ENCODE measurements at places on chromosomes 1 and 21.
A peak's percentile ranks its signal among the peaks of the same experiment; 100 is the strongest.

GRCh38 chr1:230768903-230769570 is 21.8 kb downstream of the CAPN9 start:
- DNase-seq, result no peak

GRCh38 chr1:168676029-168676812 is 52.8 kb downstream of the DPT start:
- no peak for DNase-seq

- no peak for DNase-seq
Observed at GRCh38 chr1:155186067-155186793, 12.6 kb downstream of the TRIM46 start.

- DNase-seq, result no peak
Observed at GRCh38 chr1:160623227-160623633, 23.6 kb downstream of the SLAMF1 start.

- DNase-seq, result peak; percentile 13
Observed at GRCh38 chr1:186404454-186405051, 28.9 kb downstream of the ODR4 start.

DNA sequence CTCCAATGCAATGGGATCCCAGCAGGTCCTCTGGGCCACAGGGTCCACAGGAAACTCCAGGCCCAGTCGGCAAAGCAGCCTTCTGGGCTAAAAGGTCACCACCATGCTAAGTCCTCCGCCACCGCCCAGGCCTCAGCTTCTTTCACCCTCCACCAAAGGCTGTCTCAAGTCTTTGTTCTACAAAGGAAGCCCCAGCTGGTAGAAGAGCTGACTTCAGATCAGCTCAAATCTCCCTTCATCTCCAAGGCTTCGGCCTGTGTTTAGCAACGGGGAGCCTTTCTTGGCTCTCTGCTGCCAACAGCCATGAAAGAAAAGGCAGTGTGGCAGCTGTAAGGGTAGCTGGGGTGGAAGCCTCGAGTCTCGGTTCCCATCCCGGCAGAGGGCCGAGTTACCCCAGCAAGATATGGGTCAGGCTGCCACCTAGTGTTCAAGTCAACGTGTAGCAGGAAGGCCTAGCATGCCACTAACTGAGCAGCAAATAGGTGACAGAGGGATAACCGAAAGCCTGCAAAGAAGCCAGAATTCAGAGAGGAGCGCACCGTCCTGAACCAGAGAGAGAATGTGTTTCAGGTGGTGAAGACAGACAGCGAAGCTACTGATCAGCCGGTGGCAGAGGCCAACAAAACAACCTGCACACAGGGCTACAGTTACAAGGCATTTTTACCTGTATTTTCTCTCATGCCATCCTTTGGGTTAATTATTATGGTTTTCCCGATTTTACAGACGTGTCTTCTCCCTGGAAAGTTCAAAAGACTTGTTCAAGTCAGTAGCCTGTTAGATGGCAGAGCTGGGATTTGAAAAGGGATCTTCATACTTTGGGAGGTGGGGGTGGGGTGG is 26.8 kb upstream of the CRNN start:
- peak; percentile 87 for DNase-seq

- no peak for DNase-seq
Observed at GRCh38 chr1:42392967-42393848, 12.6 kb downstream of the RIMKLA start.

DNA sequence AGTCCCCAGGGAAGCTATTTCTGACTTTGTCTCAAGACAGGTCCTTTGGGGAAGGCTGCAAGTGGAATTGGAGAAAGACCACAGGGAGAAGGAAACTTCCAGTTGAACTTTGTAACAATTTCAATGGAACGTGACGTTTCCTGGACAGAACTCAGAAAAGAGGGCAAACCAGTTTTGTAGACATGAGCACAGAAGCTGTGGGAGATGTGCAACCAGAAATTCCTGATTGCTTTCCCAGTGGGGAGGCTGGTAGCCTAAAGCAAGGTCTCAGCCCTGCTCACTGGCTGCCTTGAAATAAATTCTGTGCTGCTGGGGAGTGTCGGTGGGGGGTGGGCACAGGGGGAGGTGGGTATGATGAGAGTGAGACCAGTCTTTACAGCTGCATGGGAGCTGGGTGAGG is 1206.7 kb upstream of the ADGRL2 start:
- DNase-seq, result no peak

GRCh38 chr1:192571668-192572067 is 3.9 kb upstream of the RGS1 start:
- DNase-seq, result no peak

GRCh38 chr21:40165773-40166070 is 298.5 kb downstream of the PCP4 start:
- no peak for DNase-seq

DNA sequence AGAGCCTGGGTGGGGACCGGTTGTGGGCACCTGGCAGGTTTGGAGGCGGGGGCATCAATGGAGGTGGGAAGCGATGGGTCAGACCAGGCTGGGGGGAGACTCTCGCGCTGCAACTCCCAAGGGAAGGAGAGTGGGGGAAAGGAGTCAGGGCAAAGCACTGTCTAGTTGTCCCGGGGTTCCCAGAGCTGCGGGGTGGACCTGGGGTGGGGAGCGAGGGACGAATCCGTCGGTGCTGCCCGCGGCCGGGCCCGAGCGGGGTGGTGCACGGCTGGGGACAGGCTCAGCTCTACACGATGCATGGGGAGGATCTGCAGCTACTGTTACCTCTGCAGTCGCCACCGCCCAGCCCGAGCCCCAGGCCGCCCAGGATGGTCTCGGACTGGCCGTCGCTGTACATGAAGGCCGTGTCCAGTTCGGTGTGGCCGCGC is 427 bp downstream of the AKR7A2 start:
- DNase-seq, result peak; percentile 38

DNA sequence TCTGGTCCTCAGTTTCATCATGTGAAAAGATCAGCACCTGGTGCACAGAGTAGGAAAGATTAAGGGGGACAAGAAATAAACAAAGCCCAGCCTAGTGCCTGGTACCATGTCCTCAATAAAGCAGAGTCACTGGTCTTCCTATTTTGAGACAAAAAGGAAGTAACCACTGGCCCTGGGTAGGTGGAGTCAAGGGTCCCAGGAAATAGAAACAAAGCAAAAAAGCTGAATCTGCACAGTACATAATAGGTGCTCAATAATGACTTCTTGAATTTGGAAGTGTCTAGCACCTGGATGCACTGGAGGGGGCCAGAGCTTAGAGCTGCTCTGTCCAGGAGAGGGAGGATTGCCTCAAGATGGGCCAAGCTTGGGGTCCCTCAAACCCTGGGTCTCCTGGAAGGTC is 1.9 kb upstream of the EPHB2 start:
- DNase-seq, result no peak

DNA sequence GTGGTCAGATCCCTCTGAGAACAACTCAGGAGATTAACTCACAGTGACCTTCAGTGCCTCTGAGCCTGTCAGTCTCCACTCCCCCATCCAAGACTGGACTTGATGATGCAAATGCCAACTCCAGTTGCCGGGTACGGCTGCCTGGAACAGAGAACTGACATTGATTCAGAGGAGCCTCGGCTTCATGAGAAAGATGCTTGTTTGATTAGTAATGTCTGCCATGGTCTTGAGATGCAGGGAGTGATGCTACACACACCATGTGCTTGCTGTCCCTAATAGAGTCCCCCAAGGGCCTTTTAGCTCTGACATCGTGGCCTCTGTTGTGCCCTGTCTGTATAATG is 51.8 kb upstream of the LRP8 start:
- DNase-seq, result no peak

DNA sequence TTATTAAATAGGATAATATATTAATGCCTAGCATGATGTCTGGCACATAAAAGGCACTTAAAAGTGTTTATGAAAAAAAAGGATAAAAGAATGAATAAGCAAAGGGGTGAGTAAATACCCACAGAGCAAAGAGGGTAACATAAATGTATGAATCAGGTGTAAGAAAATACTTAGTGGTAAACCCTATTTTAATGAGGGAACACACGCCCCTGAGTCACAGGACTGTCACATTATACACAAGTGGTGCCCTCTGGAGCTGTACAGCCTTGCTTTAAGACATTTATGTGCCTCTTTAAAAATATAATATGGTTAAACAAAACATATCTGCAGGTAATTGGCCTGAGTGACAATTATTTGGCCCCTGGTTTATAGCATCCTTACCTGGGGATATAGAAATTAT is 78.1 kb upstream of the PTBP2 start:
- no peak for DNase-seq

GRCh38 chr1:217522277-217522676 is 108.6 kb downstream of the GPATCH2 start:
- DNase-seq, result no peak

DNA sequence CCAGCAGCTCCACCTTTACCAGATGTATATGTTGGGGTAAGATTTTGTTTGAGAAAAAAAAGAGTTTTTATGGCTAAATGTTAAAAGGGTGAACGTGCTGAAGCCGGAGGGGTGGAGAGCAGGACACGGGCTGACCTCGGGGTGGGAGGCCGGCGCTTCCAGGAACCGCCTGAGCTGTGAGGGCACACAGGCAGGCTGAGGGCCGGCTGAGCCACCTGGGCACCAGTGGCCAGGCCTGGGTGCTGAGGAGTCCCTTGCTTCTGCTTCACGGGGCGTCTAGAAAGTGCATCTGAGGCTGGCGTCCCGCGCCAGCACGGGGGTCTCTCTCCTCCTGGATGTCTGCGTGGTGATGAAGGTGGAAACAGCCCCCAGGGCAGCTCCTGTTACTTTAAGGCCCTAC is 33.6 kb upstream of the ADARB1 start:
- DNase-seq, result no peak

DNA sequence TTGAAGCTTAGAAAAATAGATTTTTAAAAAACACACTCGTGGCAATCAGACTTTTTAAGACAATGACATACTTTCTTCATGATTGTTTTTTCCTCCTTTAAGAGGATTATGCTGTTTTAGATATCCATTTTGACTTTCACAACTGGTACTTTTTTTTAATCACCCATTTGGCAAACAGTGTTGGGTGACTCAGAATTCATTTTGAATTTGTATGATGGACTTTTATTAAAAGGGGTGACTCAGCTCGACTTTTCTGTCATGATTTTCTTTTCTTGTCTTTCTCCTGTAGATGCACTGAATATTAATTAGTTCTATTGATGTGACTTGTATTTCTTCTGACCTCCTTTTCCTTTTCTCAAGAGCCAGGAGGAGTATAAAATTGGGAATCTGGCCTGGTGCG is 44.7 kb downstream of the FMN2 start:
- DNase-seq, result no peak

DNA sequence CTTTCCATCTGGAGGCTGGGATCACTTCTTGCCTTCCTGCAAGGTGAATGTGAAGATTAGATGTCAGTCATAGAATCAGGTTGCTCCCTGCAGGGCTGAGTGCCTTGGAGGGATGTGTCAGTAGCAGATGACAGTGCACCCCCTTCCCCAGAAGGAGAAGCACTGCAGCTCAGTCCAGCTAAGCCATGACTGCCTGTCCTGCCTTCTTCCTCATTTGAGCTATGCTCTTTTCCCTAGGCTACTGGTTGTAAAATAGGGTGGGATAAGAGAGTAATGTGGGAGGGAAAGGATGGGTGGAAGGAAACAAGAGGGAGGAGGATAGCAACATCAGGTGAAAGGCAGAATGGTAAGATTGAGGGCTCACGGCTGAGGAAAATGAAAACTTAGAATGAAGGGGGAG is 11.1 kb upstream of the FABP3 start:
- DNase-seq, result no peak

DNA sequence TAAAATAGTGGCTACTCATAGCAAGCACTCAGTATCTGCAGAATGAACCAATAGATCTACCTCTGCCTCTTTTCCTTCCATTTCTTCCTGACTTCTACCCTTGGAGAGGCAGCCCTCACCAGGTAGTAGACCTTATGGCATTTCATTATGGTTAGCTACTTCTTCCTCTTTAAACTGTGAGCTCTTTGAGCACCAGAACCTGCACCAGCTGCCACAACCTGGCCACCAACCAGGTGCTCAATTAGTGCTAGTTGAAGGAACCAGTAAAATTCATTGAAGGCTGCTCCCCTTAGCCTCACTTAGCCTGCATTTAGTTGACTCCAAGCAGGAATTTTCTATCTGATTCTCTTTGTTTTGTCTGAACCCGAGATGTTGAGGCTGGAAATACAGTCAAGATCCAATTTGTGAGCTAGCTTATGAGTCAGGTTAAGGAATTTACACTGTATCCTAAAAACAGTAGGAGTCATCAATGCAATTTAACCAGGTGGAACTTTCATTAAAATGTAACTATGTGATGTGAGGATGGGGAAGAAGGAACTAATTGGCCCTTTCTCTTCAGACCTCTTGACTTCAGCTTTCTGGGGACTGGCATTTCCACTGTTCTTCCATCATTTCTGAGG is 81.5 kb upstream of the UBE2U start:
- no peak for DNase-seq

- no peak for DNase-seq
Observed at GRCh38 chr1:214440219-214440965, 111.0 kb downstream of the PTPN14 start.

Data from urothelium cell line (cell line).